ENCODE measurements at places on chromosomes 11 and 22.

- no peak for DNase-seq
These were observed 41.6 kb downstream of the MRGPRX2 start for GRCh38 chr11:19018901-19019300.

GRCh38 chr22:29116397-29117123 is 43.7 kb downstream of the KREMEN1 start:
- peak; percentile 3 for DNase-seq

- DNase-seq, result no peak
These were observed 18.9 kb downstream of the ARVCF start for GRCh38 chr22:19997561-19998231.

- peak; percentile 13 for DNase-seq
These were observed 69.9 kb upstream of the RTL6 start for GRCh38 chr22:44567846-44568493.

- no peak for DNase-seq
These were observed 14.4 kb downstream of the SCN3B start for GRCh38 chr11:123640029-123640428.

GRCh38 chr11:60791153-60791933 is 6.2 kb downstream of the MS4A10 start:
- no peak for DNase-seq

- no peak for DNase-seq
These were observed 957.6 kb upstream of the CCDC90B start for GRCh38 chr11:84243629-84244263.

DNA sequence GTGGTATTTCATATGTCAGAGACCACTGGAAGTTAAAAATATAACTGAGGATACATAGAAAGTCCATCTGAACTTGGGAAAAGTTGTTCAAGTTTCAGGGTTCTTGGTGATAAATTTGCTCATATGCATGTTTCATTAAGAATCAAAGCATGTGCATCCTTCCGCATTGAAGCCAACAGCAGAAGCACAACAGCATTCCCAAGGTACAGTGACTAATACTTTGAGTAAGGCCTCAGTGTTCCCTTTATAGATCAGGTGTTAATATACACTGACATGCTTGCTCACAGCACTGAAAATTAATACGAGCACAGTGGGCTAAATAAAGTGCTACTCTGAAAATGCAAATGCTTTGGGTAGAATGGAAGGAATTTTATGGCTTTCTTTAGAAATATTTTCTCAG is 691.1 kb downstream of the METTL15 start:
- DNase-seq, result no peak

GRCh38 chr11:8908099-8908498 is 2.9 kb upstream of the AKIP1 start:
- DNase-seq, result no peak

GRCh38 chr11:68014157-68014946 is 4.2 kb downstream of the ALDH3B1 start:
- no peak for DNase-seq

- no peak for DNase-seq
These were observed 11.9 kb downstream of the TTLL1 start for GRCh38 chr22:43077121-43077877.

DNA sequence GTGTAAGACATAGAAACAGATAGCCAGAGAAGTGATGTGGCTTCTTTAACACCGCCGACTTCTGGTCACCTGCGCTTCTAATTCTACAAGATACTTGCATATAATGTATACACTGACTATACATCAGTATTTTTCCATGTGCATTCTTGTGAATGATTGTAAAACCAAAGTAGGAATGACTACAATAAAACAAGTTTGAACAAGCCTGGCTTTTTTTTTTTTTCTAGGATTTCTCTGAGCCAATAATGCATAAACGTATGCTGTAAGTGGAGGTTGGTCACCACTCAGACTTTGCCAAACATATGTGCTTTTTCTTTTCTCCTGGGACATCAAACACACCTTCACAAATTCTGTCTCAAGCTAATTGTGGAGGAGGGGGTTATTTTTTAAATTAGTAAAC is 237.8 kb upstream of the KIRREL3 start:
- DNase-seq, result no peak

DNA sequence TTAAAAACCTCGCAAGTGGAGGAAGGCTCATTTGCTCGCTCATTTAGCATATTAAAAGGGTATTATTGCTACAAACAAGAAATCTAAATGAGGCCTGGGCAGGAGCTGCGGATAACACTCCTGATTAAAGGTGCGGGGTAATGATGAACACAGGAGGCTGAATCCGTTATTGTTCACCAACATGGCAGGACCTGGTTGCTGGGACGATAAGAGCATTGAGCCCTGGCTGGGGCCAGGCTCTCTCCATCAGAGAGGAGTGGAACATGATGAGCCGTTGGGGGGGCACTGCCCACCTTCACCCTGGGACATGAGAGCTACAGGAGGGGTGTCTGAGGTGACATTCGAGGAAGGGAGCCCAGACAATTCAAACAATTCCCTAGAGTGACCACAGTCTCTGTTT is 211.7 kb downstream of the NXPE2 start:
- no peak for DNase-seq

- no peak for DNase-seq
These were observed 392.9 kb downstream of the INSC start for GRCh38 chr11:15507592-15507991.

DNA sequence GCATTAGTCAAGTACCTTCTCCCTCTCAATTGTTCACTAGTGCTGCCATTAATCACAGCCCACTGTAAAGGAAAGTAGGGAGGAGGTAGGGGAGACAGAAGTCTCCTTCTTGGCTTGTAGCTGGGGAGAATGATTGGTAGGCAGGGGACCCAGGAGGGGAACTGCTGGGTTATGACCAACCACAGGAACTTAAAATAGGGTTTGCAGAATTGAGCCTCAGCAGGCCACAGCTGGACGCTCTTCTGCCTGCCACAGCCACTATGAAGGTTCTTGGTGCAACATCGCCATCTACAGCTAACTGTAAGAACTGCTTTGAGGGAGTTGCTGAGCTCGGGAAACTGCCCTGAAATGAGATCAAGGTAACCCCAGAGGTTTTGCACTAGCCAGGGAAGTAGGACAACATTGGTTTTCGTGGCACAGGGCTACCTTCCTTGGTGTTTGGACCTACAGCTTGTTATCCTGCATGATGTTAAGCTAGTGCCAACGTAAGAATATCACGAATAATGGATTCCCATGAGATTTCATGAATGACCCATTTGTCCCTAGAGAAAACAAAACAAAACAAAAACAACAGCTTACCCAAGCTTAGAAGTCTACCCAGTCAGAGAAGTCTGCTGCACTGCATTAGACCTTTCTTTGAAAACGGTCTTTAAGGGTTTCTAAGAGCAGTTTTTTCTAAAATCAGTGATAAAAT is 787.1 kb upstream of the API5 start:
- no peak for DNase-seq

- no peak for DNase-seq
These were observed 2.4 kb upstream of the SGSM3 start for GRCh38 chr22:40368016-40368415.

- DNase-seq, result no peak
These were observed 637.7 kb downstream of the OPCML start for GRCh38 chr11:132894606-132895005.

GRCh38 chr11:60175860-60176275 is 7.0 kb downstream of the MS4A6A start:
- DNase-seq, result no peak

DNA sequence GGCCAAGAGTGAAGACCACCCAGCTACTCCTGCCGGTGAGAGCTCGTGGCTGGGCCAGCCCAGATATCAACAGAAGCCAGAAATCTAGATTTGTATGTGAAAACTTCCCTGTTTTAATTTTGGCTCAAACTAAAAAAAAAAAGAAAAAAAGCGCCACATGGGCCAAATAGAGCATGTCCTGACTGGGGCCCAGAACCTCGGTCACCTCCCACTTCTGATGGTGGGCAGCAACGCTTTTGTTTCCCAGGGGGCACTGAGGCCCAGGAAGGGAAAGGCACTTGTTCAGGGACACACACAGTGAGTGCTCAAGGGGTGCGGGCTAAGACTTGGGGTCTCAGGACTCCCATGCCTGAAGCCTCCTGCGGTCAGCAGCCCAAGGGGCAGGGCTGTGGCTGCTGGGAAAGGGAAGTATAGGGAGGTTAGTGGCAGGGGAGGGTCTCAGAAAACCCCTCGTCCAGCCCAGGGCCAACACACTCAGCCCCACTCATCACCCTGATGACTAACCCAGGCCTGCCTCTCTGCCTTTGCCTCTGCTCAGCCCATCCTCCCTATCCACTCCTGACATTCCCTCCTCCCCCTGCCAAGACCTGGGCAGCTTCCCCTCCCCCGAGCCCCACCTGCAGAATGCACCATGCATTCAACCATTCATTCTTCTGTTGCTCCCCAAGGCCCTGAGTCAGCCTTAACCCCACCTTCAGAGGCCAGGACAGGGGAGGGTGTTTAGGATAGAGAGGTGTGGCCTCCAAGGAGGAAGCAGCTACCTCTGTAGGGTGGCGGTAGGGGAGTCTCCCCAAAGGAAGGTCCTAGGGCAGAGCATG is 30.0 kb upstream of the TCF20 start:
- DNase-seq, result no peak

DNA sequence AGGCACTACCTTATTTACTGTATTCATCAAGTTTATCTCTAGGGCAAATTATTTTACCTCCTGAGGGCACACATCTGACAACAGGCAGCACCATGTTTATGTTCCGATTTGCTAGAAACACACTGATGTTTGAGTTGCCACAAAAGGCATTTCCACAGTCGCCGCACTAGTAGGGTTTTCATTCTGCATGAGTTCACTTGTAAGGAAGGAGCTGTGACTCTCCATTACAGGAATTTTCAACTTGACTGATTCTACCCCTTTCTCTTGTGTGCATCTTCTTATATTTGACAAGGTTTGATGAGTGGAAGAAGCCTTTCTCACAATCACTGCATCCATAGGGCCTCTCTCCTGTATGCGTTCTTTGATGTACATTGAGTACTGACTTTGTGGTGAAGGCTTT is 455.9 kb upstream of the CNTN5 start:
- no peak for DNase-seq

DNA sequence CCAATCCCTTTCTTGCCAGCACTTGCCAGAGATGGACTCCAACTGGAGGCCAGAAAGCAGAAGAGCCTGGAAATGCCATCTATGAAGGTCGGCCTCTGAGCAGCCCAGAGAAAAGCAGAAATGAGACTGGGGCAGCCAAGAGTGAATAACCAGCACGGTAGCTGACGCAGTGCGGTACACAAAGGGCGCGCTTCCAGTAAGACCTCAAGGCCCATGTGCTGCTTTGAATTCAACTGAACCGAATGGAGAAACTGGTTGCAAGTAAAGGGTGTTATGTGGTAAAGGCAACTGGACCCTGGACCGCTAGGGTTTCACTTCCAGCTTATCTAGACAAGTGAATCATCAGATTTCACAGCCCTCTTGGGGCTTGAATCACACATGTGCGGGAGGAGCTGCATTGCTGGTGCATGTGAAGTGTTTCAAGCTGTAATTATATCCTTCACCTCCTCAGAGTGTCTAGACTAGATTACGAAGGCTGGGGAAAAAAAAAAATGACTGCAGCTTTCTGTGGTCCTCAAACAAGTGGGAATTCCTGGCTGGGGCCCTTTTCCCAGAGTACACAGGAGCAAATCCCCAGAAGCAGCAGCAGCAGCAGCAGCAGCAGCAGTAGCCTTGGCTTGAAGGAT is 128.9 kb downstream of the CCDC34 start:
- DNase-seq, result no peak
